ENCODE measurements at places on chromosomes 3 and 15.
A peak's percentile ranks its signal among the peaks of the same experiment; 100 is the strongest.

GRCh38 chr3:138263104-138263503 is 66.5 kb downstream of the NME9 start:
- no peak overlapping the region for H3K4me3 ChIP-seq
- peaks cover 3% of the 10 kb centered on the region for H3K36me3 ChIP-seq
- H3K27ac ChIP-seq, result no peak overlapping the region
- no peaks in the 10 kb centered on the region for H3K4me1 ChIP-seq

- peaks cover 6% of the 10 kb centered on the region for H3K36me3 ChIP-seq
- H3K4me1 ChIP-seq, result no peaks in the 10 kb centered on the region
- no peak for DNase-seq
- H3K4me3 ChIP-seq, result no peak overlapping the region
- H3K27ac ChIP-seq, result no peak overlapping the region
Measured at GRCh38 chr3:14480207-14481017, 59.7 kb downstream of the GRIP2 start.

DNA sequence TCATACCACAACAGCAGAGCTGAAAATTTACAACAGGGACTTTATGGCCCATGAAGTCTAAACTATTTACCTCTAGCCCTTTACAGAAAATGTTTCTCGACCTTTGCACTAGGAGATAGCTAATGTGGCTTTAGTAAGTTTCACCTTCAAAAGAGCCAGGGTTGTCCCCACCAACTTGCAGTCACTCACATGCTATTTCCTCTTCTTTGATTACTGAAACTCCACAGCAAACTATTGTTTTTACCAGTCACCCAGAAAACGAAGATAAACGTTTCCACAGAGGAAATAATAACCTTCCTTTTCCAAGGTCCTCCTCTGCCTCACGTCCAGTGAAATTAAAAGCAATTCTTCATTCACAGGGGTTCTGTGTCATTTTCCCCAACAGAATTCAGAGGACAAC is 48.2 kb downstream of the WWTR1 start:
- H3K36me3 ChIP-seq, result no peaks in the 10 kb centered on the region
- H3K27me3 ChIP-seq, result no peaks in the 10 kb centered on the region
- DNase-seq, result no peak

DNA sequence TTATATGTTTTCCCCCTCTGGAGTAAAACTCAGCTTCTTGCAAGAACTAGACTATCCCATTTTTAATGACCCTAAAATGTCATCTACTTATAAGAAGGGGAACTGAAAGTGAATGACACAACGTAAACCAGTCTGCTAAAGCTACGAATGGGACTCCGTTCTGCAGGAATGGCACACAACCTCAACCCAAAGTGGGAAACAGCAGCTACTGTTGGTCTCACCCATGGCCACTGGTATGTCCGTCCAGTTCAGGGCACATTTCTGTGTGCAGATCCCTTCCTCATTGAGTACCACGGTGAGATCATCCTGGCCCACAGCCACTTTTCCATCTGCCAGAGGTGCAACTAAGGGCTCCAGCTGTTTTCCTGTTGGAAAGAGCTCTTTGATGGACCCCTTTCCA is 23.8 kb downstream of the VPS39 start:
- DNase-seq, result no peak
- peaks cover 86% of the 10 kb centered on the region for H3K36me3 ChIP-seq
- H3K4me1 ChIP-seq, result no peaks in the 10 kb centered on the region

DNA sequence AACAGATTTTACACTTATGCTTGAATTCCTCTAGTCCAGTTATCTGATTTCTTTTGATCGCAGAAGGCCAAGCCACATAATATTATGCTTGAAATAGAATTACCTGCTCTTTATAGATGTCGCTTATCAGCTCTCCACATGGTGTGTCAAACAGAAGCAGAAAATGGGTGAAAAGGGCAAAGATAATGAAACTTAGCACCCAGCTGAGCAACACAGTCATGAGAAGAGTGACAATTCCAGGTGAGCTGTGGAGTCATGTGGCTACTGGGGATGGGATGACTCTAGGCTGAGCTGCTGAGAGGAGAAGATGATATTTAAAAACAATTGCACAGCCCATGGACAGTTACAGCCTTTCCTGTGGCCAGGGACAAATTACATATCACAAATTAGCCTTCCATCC is 398.7 kb upstream of the PDZRN3 start:
- no peaks in the 10 kb centered on the region for H3K4me1 ChIP-seq
- no peak overlapping the region for H3K4me3 ChIP-seq
- H3K27ac ChIP-seq, result no peak overlapping the region
- DNase-seq, result no peak
- no peaks in the 10 kb centered on the region for H3K36me3 ChIP-seq
- no peaks in the 10 kb centered on the region for H3K27me3 ChIP-seq

- H3K4me3 ChIP-seq, result no peak overlapping the region
- H3K4me1 ChIP-seq, result peaks cover 14% of the 10 kb centered on the region
- DNase-seq, result no peak
- H3K27ac ChIP-seq, result no peak overlapping the region
Measured at GRCh38 chr15:90004252-90004651, 3.1 kb downstream of the ZNF710 start.

DNA sequence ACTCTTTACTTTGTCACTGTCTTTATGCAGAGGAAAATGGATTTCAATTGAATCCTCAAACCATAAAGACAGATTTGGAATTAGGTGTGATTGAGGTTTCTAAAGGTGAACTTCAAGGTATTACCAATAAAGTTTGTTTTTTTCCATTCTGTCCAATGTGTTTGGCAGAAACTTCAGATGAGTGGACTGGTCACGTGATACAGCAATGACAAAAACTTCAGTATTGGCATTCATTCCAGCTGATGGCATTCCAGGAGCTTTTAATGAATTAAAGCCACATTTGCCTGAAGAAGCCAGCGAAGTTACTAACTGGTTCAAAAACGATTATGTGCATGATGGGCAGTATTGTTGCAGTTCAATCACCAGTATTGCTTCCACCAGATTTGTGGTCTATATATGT is 4.5 kb upstream of the MASP1 start:
- no peak overlapping the region for H3K27ac ChIP-seq
- no peak overlapping the region for H3K4me3 ChIP-seq
- no peaks in the 10 kb centered on the region for H3K4me1 ChIP-seq
- H3K27me3 ChIP-seq, result no peaks in the 10 kb centered on the region
- no peak for DNase-seq

DNA sequence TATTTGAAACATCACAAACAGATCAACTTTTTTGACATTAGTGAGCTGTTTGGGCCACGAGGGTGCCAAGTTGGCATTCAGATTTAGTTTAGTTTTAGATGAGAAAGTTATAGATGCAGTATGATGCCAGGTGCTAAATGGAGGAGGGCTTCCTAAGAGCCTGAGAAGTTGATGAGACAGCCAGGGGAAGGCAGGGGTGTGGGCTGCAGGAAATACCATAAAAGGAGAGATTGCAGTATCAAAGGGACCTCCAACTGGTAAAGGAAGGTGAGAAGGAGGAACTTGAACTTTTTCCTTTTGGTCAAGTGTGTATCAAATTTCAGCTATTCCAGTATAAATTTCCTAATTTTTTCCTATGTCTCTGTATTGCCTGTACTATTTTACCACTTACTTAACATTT is 2.0 kb upstream of the TNIK start:
- H3K27me3 ChIP-seq, result no peaks in the 10 kb centered on the region
- H3K36me3 ChIP-seq, result no peaks in the 10 kb centered on the region
- no peak overlapping the region for H3K4me3 ChIP-seq
- peaks cover 19% of the 10 kb centered on the region for H3K4me1 ChIP-seq
- peak; percentile 38 for DNase-seq

DNA sequence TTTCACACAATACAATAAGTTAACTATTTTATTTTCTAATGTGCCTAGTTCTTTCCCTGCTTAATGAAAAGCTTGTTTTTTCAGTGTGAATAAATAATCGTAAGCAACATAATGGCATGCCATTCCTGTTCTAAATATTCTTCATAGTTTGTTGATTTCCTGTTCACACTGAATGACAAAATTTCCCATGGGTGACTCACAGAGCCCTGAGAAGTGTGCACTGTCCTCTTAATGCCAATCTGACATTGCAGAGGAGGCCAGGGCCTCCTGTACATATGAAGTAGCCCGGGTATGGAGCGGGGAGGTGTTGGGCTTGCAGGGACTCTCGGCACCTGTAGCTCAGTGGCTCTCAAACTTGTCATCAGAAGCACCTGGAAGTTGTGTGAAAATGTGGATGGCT is 24.3 kb downstream of the CCR3 start:
- peaks cover 26% of the 10 kb centered on the region for H3K4me1 ChIP-seq
- no peak for DNase-seq
- H3K27me3 ChIP-seq, result no peaks in the 10 kb centered on the region
- no peak overlapping the region for H3K27ac ChIP-seq
- H3K36me3 ChIP-seq, result no peaks in the 10 kb centered on the region

GRCh38 chr15:27017168-27017809 is 46.3 kb downstream of the GABRG3 start:
- no peaks in the 10 kb centered on the region for H3K36me3 ChIP-seq
- no peak for DNase-seq
- H3K4me1 ChIP-seq, result no peaks in the 10 kb centered on the region

GRCh38 chr3:132210476-132211346 is 106.5 kb upstream of the ACP3 start:
- DNase-seq, result no peak
- H3K4me1 ChIP-seq, result no peaks in the 10 kb centered on the region
- H3K27me3 ChIP-seq, result no peaks in the 10 kb centered on the region
- no peaks in the 10 kb centered on the region for H3K36me3 ChIP-seq
- no peak overlapping the region for H3K27ac ChIP-seq

GRCh38 chr3:4303187-4304123 is at the start of gene SETMAR:
Gene SETMAR, plus strand, starts transcription at chr3:4303369. Its CDS starts 2 bp downstream, at chr3:4303371.
- no peaks in the 10 kb centered on the region for H3K36me3 ChIP-seq
- H3K4me3 ChIP-seq, result peak within 1 kb of the TSS; percentile 92
- H3K4me1 ChIP-seq, result no peaks in the 10 kb centered on the region
- no peaks in the 10 kb centered on the region for H3K27me3 ChIP-seq

DNA sequence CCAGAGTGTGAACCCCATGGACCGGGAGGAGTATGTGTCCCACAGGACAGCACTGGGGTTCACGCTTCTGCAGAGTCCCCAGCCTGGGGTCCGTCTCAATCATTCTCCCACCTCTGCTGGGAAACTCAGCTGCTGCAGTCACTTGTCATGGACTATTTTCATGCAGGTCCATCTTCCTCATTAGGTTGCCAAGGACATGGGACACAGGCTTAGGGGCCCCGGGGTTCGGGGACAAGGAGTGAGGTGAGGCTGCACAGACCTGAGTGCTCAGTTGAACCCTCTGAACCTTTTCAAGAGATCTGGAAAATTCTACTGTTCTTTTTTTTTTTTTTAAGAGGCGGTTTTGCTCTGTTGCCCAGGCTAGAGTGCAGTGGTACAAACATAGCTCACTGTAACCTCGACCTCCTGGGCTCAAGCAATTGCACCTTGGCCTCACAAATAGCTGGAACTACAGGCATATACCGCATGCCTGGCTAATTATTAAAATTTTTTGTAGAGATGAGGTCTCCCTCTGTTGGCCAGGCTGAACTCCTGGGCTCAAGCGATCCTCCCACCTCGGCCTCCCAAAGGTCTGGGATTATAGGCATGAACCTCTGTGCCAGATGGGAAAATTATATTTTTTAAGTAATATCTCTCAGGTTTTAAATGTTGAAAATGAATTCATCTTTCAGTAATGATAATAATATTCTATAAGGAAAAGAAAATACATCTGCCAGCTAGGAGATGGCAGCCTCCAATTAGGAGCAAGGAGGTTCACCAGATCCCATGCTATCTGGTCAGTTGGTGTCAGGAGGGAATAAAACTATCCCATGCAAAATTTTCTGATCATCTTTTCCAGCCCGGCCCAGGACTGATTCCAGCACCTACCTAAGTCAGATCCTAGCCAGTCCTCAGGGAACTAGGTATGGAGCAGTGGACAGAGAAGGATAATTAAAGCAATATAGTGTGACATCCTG is 45.2 kb downstream of the RPN1 start:
- DNase-seq, result no peak
- no peak overlapping the region for H3K27ac ChIP-seq
- H3K27me3 ChIP-seq, result no peaks in the 10 kb centered on the region
- H3K36me3 ChIP-seq, result no peaks in the 10 kb centered on the region

DNA sequence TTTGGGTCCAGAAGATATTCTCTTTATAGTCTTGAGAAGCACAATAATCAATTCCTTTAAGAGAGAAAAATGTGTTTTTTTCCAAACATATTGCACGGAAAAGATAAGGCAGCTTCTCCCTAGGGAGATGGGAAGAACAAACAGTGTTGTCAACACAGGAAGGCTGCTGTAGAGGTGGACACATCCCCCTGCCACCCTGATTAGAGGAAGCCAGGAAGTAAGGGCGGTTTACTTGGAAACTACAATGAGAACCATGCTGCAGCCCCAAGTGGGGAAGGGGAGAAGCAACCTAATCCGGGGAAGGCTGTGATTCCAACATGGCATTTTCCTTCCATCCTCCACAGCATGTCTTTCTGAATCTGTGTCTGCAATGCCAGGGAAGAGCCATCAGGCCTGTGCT is 256.9 kb upstream of the TGFBR2 start:
- H3K36me3 ChIP-seq, result no peaks in the 10 kb centered on the region
- H3K4me1 ChIP-seq, result peaks cover 61% of the 10 kb centered on the region
- no peak for DNase-seq
- H3K4me3 ChIP-seq, result no peak overlapping the region
- H3K27ac ChIP-seq, result no peak overlapping the region
- H3K27me3 ChIP-seq, result no peaks in the 10 kb centered on the region

All from naive thymus-derived CD4-positive, alpha-beta T cell (primary cell).